Stimulated activated CD4-positive, alpha-beta T cell treated with anti-CD3 and anti-CD28 coated beads, Interleukin-4, amount 100 ng/mL, for 4 hours (primary cell): ENCODE measurements at places on chromosomes 5 and 9.

GRCh38 chr5:103089272-103089671 lies 30.7 kb downstream of the GIN1 start:
- no peak for DNase-seq

- no peak for DNase-seq
These were observed 16.2 kb upstream of the ZFR start for GRCh38 chr5:32460702-32461101.

- no peak for DNase-seq
These were observed 43.3 kb downstream of the ANKRD33B start for GRCh38 chr5:10607023-10607665.

DNA sequence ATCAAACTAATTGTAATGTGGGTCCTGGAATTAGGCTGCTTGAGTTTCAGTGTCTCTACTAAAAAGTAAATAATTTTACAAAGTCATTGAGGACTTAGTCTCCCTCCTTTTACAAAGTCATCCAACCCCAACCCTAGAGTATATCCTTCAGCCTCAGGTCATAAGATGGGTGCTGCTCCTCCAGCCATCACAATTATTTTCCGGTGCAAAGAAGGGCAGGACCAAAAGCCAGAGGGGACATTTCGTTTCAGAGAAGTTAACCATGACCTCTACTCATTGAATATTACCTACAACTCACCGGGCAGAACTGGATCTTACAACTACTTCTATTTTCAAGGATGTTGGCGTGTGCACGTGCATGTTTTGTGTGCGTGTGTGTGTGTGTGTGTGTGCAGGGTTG lies 60.5 kb upstream of the TNFSF8 start:
- DNase-seq, result no peak

- DNase-seq, result no peak
These were observed 143.7 kb downstream of the SCAMP1 start for GRCh38 chr5:78503958-78504653.

DNA sequence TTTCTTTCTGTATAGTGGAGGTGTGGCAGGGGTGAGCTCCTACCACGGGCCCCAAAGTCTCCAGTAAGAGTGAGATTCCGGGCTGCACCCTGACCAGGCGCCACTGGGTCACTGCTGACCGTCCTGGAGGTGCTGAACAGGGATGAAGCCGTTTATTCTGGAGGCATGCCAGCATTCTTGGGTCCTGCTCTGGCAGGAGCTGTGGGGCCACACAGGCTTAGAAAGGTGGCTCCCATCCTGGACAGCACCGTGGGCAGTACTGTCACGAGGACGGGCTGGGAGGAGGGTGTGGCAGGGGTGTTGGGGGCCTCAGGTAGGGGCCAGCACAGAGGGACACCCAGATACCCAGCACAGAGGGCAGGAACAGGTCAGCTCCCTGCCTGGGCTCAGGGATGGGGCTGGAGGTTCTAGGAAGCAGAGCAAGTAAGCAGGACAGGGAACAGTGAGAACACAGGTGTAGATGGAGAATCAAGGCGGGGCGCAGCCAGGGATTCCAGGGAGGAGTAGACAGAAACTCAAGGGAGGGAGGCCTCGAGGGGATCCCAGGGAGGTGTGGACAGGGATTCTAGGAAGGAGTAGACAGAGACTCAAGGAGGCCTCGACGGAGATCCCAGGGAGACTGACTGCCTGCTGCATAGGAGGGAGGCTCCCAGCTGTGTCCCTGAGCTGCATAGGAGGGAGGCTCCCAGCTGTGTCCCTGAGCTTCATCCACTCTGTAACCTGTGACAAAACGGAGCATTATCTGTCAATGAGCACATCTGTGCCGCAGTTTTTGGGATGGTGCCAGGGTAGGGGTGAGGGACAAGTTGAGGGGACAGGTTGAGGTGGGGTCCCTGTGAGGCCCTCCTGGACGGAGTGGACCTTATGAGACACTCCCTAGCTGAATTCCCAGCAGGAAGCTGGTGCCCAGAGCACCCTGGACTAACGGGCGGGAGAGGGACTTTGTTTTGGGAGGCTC lies 1.1 kb upstream of the PLEKHG4B start:
- no peak for DNase-seq

GRCh38 chr5:88745093-88745696 lies 137.8 kb downstream of the MEF2C start:
- DNase-seq, result no peak

DNA sequence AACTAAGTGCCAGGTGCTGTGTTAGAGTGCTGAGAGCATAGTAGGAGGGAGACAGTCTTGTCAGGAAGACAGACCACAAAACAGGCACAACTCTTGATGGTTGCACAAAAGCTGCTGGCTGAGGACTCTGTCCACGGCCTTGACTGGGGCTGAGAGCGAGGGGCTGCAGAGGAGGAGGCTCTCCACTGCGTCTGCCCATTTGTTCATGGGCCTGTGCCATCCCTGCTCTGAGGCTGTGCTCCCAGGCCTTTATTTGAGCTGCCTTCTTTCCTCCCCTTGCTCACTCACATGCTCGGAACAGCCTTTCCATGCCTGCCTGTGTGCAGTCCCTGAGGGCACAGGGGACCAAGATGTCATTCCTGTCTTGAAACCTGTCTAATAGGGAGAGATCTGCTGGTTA lies 147.8 kb downstream of the CACNA1B start:
- no peak for DNase-seq

GRCh38 chr5:153147891-153148623 lies 342.4 kb upstream of the GRIA1 start:
- DNase-seq, result no peak

- DNase-seq, result no peak
These were observed 5.0 kb downstream of the JADE2 start for GRCh38 chr5:134530301-134531077.

DNA sequence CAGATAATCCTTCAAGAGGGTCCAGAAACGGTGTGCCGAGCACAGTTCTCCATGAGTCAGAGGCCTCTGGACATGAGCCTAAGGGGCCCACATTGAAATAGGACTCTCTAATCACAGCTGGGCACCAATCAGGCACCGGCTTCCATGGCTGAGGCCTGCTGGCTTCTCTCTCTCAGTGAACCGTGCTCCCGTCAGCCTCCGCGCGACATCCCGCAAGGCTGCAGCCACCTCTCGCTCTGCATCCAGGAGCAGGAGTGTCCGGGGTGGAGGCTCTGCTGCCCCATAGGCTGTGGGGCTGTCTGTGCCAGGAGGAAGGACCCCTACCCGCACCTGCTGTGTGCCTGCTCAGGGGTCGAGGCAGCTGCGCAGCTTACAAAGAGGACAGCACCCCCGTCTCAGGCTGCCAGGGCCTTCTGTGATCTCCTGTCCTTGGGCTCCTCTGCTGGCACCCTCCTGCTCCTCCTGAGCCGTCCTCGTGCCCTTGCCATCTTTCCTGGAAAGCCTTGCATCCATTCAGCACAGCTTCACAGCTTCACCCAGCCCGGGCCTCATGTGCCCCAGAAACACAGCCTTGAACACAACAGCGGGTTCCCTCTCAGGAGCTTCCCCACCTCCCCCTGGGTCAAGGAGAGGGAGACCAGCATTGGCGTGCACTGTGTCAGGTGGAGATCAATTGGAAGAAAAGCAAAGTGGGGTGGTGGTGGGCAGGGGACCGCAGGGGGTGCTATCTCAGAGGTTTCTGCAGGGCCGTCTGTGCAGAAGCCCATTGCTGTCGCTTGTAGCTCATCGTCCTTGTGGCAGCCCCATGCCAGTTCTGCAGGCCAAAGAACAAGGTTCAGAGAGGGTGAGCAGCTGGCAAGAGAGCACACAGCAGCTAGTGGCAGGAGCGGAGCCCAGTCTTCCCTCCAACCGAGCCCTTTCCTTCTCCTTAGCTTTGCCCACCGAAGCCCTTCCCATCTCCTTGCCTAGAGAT lies 22.8 kb upstream of the FCN1 start:
- DNase-seq, result no peak

GRCh38 chr5:99911971-99912370 lies 623.2 kb upstream of the FAM174A start:
- DNase-seq, result no peak

DNA sequence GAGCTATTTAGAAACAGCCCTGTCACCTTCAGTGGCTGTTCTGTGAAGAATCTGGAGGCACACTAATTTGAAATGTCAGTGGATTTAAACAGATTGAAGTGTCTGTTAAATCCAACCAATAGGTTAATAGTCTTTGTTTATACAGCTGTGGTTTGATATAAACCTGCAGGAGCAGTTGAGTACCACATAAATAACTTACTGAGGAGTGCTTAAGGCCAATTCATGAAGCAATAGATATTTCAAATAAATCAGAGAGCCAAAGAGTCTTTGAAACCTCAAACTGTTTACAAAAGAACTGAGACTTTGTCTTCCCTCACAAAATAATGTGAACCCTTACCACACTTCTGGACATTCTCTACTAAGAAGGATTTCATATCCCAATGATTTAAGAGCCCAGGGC lies 111.9 kb downstream of the FEM1C start:
- DNase-seq, result no peak

GRCh38 chr9:103669296-103669695 lies 424.8 kb upstream of the SMC2 start:
- no peak for DNase-seq

DNA sequence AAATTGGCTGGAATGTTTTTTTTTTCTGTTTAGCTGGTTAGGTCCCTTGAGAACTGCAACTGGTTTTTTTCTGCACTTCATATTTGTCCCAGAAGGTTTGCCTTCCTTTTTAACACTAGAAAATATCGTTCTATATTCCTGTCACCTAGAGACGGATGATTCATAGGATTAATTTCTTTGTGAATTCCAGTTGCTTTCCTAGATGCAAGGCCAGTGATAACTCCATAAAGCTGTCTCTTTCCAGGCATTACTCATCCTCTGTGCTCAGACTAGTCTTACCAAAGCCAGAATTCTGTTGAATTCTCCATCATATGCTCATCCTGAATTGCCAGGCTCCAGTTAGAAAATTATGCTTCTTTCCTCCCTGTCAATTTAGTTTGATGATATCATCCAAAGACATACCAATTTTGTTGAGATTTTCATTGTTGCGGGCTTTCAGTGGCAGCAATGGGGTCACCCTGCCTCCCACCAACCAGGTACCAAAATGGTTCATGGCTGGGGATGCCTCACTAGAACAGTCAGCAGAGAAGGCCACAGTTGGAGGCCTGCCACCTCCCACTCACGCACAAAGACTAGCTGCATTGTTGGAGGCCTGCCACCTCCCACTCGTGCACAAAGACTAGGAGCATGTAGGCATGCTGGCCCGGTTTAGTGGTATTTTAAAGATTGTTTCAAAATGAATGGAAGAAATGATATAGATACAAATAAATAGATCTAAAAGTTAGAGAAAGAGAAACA lies 8.5 kb downstream of the BAAT start:
- no peak for DNase-seq

- no peak for DNase-seq
These were observed 5.0 kb downstream of the SERINC5 start for GRCh38 chr5:80250801-80251200.

- DNase-seq, result no peak
These were observed 31.7 kb upstream of the NR3C1 start for GRCh38 chr5:143435210-143435657.

DNA sequence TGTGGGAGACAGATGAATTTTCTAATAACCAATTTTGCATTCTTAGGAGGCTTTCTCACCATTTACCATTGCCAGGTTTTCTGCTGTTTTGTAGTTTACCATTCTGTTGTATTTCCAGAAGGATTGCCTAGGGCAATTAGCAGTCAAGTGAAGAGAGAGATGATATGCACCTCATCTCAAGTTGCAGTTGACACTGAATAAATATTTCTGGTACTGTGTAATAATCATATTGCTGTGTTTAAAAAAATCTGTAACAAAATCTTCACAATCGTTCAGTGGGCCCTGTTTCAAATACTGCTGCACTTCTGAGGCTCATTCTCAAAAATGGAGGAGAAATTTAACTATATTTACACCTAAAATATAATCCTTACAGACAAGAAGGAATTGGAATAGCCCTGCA lies 706.1 kb upstream of the PTPRD start:
- no peak for DNase-seq

DNA sequence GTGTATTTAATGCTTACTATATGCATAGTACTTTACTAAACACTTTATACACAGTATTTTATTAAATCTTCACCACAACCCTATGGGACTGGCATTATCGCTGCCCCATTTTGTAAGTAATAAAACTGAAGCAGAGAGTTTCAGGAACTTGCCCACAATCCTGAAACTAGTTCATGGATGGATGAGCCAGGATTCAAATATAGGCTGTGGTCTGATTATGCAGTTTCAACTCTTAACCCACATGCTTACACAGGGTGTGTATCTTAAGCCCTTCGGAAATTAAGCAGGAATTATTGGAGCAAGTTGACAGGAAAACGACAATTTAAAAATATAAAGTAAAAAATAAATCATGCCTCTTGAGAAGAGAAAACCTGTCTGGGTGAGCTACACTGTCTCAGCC lies 109.0 kb downstream of the ATP10B start:
- no peak for DNase-seq

DNA sequence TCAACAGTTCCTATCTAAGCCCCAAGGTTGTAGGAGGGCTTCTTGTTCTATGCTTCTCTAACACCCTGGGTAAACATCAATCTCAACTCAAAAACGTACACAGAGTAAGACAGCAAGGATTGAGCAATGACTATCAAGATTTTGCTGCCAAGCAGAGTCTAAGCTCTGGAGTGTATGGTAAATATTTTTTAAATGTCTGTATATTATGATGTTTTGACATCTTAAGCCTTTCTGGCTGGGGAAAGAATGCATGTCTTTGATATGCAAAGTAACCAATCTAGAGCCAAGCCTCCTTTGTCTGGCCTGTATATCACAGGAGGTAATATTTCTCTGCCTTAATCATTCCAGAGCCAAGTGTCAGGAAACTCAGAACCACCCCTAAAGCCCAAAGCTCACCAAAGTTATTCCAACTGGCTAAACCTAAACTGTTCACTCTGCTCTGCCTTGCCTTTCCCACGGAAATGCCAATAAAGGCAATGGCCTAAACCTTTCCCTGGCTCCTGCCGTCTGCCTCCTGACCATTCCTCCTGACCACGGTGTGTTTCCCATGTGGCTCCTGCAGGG lies 45.2 kb downstream of the YIPF5 start:
- no peak for DNase-seq

- no peak for DNase-seq
These were observed 247.2 kb upstream of the EFNA5 start for GRCh38 chr5:107917983-107918382.

DNA sequence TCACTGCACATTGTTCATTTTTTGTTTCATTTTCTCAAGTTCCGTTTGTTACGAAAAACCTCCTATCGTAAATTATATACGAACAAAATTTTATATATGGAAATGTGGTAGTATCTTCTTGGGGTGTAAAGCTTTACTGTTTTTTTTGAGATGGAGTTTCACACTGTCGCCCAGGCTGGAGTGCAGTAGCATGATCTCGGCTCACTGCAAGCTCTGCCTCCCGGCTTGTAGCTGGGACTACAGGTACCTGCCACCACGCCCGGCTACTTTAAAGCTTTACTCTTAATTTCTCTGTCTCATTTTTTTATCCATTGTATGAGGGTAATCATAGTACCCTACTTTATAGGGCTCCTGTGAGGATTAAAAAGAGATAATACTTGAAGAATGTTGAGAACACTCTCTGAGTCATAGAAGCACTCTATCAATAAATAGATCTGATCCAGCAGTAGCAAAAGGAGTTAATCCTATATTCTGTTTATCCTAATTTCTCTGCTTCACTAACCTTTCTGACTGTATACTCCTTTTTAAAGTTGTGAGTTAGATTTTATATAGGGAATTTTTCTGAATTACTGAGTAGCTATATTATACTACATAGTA lies 5.6 kb upstream of the LRRC70 start:
- DNase-seq, result no peak
